ENCODE measurements at places on chromosomes 7 and 10.
A peak's percentile ranks its signal among the peaks of the same experiment; 100 is the strongest.

DNA sequence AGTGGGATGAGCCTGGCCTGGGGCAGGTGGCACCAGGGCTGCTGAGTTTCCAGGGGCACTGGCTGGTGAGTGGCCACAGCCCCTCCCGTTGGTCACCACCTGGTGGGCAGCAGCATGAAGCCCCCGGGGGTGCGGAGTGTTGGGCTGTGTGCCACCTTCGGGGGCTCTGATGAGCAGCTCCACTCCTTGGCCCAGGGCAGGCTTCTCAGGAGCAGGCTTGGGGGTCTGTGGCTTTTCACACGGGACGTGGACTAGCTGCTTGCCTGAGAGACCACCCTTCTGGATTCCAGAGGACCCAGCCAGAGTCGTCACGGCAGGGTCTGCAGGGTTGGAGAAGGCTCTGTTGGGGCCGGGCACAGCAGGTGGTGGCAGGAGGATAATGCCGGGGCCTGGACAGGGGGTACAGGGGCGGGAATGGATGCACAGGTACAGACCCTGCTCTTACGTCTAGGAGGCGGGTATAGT lies 193.1 kb downstream of the ADARB2 start:
- no peak for DNase-seq

DNA sequence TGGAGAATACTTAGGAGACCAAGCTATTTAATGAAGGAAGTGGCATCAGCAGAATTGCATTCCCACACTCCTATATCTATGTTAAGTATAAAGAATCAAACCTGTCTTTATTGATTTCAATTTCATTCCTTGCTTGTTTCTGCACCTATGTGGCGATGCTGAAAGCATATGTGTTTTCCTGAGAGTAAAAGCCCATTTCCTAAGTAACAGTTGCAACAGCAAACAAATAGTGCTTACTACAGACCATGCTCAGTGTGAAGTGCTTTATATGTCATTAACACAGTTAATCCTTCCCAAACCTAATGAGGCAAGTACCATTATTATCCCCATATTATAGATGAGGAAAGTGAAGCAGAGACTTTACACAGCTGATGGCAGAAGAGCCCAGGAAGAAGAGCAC lies 552.1 kb downstream of the PARD3 start:
- no peak for DNase-seq

DNA sequence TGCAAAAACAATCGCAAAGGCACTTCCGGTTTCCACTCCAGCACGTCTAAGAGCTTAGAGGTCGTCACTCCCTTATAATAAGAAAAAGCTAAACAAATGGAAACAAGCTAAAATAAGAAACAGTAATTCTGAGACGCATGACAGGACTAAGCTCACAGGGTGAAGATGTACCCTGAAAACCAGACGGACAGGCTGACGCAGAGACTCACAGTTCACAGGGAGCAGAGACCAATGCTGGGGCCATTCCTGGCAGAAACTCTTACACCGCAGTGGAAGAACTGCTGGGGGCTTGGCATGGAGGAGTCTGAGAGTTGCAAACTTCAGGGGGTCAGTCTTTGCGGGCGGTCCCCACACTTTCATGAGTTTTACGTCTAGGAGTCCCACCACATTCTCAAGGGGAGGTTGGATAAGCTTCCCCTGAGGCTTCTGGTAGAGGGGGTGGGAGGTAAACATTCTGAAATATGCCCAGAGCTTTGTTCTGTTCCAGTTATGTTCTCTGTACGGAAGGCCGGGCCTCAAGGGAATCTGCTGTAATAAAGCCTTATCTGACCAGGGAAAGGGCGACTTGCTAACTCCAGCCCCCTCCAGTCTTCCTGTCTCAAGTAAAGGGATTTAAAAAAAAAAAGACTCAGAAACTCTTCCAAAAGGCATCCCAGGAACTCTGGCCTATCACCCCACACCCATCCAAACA lies 47.8 kb downstream of the BRI3 start:
- no peak for DNase-seq

- no peak for DNase-seq
These were observed 125.3 kb downstream of the DYNC1I1 start for GRCh38 chr7:95897557-95898251.

DNA sequence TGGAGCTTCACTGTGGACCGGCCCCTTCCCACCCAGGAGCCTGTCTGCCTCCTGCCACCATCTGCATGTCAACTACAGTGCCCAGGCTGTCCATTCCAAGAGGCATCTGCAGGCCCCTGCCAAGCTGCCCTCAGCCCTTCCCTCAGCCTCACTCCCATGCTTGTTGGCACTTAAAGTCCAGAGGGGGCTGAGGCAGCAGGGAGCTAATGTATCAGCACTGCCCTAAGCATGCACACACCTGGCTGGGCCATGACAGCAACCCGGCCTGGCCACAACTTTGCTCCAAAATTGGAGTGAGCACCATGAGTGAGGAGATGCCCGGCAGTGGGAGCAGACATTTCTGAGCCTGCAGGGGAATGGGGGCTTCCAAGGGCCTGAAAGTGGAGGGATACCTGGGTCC lies 417.5 kb upstream of the GRM3 start:
- DNase-seq, result no peak

- DNase-seq, result no peak
These were observed 182.0 kb upstream of the PPP1R3A start for GRCh38 chr7:114100810-114101209.

- no peak for DNase-seq
These were observed 60.2 kb downstream of the STK17A start for GRCh38 chr7:43642897-43643630.

GRCh38 chr7:2289111-2289586 lies 25.1 kb downstream of the SNX8 start:
- no peak for DNase-seq

DNA sequence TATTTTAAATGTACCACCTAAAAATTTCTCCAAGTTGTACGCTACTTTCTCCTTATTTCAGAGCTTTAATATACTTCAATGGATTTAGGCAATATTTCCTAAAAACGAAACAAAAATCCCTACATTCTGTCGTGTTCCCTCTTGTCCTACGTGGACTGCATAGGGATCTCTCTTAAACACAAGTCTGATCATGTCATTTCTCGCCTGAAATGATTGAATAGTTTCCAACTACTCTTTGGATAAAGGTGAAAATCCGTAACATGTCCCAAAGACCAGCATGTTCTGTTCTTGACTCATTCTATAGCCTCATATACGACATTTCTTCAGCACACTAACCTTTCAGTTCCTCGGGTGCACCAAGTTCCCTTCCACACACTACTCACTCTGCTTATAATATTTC lies 17.7 kb upstream of the TPK1 start:
- no peak for DNase-seq

DNA sequence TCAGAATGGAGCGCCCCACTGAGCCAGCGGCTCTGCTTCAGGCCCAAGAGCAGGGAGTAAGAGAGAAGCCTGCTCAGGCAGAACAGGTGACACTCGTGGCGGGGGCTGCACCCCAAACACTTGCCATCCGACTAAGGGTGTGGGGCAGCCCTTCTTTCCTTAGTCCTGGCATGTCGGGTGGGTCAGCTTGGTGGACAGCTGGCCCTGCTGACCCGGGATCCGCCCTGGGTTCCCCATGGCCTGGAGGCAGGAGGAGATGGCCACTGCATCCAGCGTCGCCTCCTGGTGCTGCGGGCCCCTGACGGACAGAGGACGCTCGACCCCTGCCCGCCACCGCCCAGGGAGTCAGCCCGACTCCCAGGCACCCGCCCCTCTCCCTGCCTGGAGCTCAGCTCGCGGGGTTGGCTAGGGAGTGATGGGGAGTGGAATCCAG lies 1.2 kb upstream of the PAOX start:
- DNase-seq, result no peak

- DNase-seq, result no peak
These were observed 75.3 kb upstream of the FOXK1 start for GRCh38 chr7:4606797-4607196.

DNA sequence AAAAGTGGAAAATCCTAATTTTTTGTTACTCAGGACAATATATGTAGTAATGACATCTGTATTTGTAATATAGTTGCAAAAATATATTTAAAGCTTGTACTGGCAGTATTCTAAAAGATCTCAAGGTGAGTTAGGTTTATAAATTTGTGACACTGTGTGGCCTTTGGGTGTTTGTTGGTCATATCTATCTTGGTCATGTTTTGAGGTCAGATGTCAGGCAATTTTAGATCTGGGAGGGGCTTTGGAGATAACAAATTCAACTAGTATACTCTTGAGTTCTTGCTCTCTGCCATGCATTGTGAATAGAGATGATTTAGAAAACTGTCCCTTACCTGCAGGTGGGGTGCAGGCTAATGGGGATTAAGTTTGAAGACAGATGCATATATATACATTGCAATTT lies 3.1 kb downstream of the TBC1D12 start:
- DNase-seq, result no peak

- DNase-seq, result no peak
These were observed 319.3 kb upstream of the GHITM start for GRCh38 chr10:83820033-83820432.

- no peak for DNase-seq
These were observed 724.6 kb upstream of the NRP1 start for GRCh38 chr10:34058845-34059614.

GRCh38 chr7:26492816-26493215 lies 201.2 kb downstream of the SNX10 start:
- DNase-seq, result no peak

DNA sequence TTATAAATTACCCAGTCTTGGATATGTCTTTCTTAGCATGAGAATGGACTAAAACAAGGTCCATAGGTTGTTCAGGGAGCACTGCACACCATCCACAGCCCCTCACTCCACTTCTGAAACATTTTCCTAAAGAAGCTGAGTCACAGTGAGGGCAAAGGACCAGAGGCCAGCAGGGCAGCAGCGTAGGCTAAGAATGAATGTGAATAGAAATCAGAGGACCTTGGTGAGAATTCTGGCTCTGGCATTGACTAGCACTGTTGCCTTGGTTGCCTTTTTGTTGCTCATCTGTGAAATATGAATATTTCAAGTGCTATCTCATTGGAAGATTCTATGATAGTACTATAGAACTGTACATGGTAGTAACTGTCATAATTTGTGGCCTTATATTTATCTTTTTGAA lies 41.7 kb upstream of the TOMM7 start:
- DNase-seq, result no peak

DNA sequence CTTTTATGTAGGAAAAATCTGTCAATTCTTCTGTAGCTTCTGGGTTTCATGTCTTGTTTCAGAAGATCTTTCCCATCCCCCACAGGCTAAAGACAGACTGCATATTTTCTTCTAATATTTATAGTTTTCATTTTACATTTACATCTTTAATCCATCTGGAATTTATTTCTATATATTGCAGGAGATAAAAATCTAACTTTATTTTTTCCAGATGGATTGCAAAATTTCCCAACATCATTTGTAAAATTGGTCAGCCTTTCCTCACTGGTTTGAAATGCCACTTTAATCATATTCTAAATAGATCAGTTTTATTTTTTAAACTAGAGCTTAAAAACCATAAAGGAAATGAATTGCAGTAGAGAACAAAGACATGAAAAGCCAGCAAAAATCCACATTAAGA lies 46.9 kb downstream of the TMEM26 start:
- DNase-seq, result no peak

DNA sequence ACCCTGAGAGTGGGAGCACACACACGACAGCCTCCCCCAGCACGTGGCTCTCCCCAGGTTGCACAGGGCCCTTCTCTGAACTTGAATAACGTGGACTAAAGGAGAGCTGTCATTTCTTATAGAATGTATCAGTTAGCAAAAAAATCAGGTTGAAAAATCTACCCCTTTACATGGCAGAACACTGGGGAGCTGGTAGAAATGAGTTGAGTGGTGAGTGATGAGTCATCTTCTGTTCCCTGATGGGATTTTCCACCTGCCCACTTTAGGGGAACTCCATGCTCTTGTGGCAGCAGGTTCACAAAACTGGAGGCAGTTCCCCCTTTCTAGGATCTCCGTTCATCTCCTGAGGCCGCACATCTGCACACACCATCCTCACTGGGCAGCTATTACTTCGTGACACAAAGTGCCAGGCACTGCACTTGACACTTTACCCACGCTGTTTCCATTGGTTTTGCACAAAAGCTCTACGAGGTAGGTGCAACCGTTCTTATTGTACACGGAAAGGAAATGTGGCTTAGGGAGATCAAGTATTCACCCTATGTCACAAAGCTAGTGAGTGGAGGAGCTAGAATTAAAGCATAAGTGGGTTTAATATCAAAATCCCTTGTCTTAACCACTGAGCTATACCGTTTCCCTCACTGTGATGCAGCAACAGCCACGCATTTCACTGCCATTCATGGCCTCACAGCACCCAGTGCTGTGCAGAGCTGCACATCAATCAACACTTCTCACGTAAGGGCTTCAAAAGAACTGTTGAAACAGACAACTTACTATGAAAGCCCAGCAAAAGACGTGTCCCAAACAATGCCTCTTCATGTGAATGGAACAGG lies 80.2 kb downstream of the RNF216 start:
- DNase-seq, result no peak

DNA sequence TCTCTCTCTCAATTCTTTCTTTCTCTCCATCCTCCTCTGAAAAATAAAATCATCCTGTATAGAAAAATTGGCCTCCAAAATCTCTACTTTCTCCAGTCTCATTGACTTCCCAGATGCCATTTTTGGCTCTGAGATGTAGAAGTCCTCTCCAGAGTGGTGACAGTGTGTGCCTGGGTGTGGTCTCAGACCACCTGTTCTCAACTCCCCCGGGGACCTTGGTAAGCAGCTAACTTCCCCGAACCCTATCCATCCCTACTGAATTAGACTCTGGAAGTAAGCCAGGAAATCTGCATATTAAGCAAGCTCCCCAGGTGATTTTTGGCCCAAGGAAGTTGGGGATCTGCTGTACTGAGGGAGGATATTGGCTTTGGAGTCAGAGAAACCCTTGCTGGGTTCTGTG lies 120.5 kb downstream of the WDR11 start:
- no peak for DNase-seq

- DNase-seq, result no peak
These were observed 104.4 kb downstream of the STRA8 start for GRCh38 chr7:135337977-135338550.

DNA sequence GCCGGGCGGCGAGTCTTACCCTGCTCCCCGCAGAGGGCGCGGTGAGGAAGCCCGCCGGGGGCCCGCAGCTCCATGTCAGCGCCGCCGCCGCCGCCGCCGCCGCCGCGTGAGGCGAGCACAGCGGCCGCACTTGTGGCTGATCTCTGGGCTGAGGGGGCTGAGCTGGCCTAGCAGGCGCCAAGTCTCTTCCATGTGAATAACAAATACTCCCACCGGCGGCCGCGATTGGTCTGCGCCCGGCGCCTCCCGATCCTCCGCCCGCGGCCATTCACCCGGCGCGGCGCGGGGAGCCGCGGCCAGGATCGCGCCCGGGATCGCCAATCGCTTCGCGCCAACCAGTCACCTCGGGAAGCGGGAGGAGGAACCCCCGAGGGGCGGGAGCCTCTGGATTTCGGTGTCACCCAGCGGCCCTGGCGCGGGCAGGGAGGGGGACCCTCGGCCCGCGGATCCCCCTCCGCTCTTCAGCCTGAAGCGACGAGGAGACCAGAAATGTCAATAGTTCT lies at the start of gene GRM8:
TSS of gene GRM8 (minus strand) at position 164 of the 503 bp plus-strand sequence.
- peak; percentile 54 for DNase-seq
